Glomerular endothelial cell (primary cell): ENCODE measurements at places on chromosomes 7 and 10. TPM values are rescaled to one million over a fixed set of nuclear protein-coding genes. Genes with fewer than 3 reads are reported as not detected.

GRCh38 chr10:5890452-5890915 lies 441 bp downstream of the FBH1 start:
- no peak for DNase-seq

HKDC1 gene
- total RNA-seq = 0.58 and 5.7 TPM in 2 replicates

DNA sequence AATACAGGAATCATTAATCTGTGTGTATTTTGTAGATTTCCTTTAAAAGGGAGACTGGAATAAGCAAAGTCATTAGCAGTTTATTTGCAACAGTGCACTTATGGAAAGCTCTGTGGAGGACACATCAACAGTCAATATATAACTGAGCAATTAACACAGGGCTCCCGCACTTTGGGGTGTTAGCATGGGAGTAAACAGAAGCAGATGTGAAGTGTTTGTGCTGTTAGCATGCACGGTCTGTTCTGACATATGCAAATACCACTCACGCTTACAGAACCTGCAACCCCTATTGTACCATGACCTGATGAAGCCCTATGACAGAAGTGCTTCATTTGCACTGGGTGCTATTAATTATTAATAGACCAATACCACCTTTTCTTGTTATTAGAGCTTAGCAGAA lies 118.9 kb downstream of the PPP1R3A start:
- DNase-seq = no peak

ASZ1 gene
- not detected in 2 replicates for total RNA-seq

INMT gene
- total RNA-seq = 0.05 and 0.12 TPM in 2 replicates

ITIH5 gene
- 0.05 and 0.35 TPM in 2 replicates for total RNA-seq

DNA sequence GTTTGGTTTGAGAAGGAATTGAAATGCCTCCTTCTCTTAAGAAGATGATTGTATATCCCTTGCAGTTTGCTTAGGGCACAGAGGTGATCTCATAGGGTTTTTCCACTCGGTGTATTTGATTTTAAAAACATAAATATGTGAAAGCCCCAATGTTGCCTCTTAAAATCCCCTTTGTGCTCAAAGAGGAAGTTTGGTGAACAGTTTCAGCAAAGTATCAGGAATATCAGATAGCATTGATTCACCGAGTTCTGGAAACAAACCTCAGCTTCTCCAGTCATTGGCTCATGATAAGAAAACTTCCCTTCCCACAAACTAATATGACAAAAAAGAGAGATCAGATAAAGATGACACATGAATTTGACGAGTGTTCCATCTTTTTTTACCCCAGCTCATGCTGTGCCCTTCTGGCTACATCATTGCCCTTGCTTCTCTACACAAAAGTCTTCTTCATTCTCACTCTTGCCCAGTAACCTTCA lies 20.1 kb upstream of the SMNDC1 start:
- no peak for DNase-seq

- no peak for DNase-seq
Measured at GRCh38 chr7:71800321-71800720, 611.8 kb downstream of the CALN1 start.

DNA sequence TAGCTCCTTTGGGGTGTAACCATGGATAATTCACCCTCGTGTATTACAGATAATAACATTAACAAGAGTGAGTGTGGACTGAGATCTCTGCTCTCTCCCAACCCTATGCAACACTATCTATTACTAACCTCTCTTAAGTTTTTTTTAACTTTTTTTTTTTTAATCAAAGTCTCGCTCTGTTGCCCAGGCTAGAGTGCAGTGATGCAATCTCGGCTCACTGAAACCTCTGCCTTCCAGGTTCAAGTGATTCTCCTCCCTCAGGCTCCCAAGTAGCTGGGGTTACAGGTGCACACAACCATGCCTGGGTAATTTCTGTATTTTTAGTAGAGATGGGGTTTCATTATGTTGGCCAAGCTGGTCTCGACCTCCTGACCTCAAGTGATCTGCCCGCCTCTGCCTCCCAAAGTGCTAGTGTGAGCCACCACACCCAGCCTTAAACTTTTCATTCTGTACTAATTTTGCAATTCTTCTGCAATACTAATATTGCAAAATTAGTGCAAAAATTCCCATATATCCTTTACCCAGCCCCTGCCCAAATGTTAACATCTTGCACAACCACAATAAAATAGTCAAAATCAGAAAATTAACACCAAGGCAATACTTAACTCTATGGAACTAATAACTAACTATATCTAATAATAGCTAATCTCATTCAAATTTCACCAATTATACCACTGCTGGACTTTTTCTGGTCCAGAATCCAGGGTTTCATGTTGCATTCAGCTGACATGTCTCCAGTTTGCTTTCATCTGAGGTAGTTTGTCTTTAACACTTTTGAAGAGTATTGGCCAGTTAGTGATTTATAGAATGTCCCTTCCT lies 66.5 kb upstream of the TCF7L2 start:
- no peak for DNase-seq

CDC14C gene
- total RNA-seq = not detected in 2 replicates

- DNase-seq = no peak
Measured at GRCh38 chr7:134899729-134900128, 86.6 kb upstream of the AGBL3 start.

GRCh38 chr10:20871970-20872369 lies 25.1 kb downstream of the NEBL start:
- no peak for DNase-seq

ACHE gene
- total RNA-seq = 0.97 and 2.0 TPM in 2 replicates

KIAA1217 gene
- total RNA-seq = 27.3 and 63.1 TPM in 2 replicates

- DNase-seq = no peak
Measured at GRCh38 chr7:127838816-127839415, 186.9 kb downstream of the SND1 start.

- no peak for DNase-seq
Measured at GRCh38 chr7:40883826-40884225, 749.0 kb downstream of the SUGCT start.
